ENCODE measurements at places on chromosomes 3 and 15.

DNA sequence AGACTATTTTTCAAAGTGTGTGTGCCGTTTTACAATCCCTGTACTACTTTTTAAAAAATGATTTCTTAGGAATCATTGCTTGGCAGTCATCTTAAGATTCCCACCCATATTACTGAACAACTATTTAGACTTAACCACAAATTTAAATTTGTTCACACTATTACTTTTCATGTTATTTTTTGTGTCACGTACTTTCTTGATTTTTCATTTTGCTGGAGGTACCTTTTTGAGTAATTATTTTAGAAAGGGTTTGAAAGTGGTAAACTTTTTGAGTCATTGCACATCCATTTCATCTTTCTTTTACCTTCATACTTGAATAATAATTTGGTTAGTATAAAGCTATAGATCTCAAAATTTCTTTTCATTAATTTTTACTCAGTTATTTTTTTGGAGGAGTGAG lies 16.9 kb downstream of the CMTM8 start:
- DNase-seq, result no peak

DNA sequence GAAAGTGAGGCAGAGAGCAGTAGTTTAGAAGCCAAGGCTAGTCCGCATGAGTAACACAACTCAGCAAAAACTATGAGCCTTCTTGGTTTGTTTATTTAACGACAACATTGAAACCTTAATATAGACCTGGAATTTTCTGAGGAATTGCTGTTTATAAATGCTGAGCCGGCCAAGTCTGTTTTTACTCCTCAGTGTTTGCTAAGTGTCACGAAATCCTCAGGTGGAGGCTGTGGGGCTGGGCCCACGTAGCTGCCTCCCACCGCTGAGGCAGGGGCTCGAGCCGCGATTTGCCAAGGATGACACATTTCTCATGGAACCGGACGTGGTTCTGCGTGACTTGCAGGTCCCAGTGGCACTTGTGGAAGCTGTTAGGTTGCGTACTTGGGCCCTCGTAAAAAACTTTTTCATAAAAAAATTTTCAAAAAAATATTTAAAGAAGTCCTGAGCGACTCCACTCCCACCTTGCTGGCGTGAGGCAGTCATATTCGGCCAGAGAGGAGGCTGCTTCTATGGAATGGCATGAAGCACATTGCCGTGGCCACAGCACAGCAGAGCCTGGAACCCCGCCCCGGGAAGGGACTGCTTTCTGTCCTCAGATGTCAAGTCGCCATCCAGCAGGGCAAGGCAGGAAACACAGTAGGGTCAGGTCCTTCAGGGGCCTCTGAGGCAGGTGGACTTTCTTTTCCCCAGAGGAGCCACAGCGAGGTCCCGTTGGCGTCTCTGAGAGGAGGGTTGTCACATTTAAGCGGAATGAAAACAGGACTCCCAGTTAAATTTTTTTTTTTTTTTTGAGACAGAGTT lies 64.8 kb upstream of the PCSK6 start:
- DNase-seq, result no peak

- DNase-seq, result no peak
Observed at GRCh38 chr3:193998123-193998448, 137.9 kb upstream of the HES1 start.

DNA sequence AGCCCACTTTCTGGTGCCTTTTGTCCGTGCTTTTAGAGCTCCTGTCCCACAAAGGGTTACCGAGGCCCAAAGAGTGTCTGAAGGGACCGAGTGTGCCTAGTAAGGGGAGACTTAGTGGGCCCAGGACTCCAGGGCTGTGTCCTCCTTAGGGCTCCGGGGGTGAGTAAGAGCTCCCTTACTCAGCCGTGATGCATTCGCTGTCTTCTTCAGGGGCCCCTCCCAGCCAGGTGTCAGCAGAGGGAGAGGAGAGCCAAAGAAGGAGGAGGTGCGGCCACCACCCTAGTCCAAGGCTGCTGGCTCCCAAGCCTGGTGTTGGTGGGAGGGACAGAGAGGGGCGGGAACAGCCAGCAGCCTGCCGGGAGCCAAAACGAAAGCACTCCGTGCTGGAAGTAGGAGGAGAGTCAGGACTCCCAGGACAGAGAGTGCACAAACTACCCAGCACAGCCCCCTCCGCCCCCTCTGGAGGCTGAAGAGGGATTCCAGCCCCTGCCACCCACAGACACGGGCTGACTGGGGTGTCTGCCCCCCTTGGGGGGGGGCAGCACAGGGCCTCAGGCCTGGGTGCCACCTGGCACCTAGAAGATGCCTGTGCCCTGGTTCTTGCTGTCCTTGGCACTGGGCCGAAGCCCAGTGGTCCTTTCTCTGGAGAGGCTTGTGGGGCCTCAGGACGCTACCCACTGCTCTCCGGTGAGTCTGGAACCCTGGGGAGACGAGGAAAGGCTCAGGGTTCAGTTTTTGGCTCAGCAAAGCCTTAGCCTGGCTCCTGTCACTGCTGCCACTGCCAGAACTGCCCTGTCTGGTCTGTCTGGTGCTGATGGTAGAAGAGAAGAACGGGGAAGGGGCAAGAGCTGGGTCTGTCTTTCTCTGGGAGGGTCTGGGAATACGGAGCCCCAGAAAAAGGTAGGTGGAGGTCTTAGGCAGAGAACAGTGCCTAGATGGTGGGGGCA lies at the start of gene IL17RC:
Gene IL17RC (plus strand): TSS at position 365 of the 947 bp plus-strand sequence. CDS start 218 bp downstream, at position 583.
- no peak for DNase-seq

- DNase-seq, result no peak
Observed at GRCh38 chr3:186440891-186441290, 78.9 kb upstream of the DGKG start.

DNA sequence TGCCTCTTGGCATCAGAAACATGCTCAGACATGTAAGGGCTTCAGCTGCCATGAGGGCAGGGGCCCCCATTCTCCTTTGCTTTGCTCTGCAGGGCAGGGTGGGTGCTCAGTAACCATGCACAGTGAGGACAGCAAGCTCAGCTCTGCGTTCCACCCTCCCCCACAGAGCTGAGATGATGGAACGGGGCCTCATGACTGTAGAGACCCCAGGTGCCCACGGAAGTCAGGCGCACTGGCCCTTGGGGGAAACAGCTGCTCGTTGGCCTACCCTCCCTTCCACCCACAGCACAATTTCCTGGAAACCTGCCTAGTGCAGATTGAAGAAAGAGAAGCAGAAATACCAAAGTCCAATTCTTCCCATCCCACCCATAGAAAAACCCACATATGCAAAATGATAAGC lies 10.5 kb downstream of the CTXND1 start:
- no peak for DNase-seq

GRCh38 chr3:153484842-153485241 lies 322.8 kb downstream of the RAP2B start:
- no peak for DNase-seq

- DNase-seq, result no peak
Observed at GRCh38 chr15:77393471-77393840, 26.4 kb downstream of the PEAK1 start.

DNA sequence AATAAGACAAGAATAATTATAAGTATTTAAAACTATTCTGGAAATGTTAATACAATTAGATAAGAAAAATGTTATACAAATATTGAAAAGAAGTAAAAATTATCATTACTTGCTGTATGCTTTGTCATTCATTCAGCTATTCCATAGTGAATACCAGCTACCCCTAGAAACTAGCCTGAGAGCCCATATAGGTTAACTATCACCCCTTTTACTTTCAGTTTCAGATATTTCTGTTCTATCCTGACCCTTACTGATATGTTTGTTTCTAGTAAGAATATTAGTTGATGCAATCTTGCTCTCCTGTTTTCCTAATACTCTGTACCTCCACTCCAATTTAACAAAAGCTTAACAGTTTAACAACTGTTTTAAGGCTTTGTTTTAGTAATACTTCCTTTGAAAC lies 31.6 kb downstream of the FAM227B start:
- DNase-seq, result no peak

DNA sequence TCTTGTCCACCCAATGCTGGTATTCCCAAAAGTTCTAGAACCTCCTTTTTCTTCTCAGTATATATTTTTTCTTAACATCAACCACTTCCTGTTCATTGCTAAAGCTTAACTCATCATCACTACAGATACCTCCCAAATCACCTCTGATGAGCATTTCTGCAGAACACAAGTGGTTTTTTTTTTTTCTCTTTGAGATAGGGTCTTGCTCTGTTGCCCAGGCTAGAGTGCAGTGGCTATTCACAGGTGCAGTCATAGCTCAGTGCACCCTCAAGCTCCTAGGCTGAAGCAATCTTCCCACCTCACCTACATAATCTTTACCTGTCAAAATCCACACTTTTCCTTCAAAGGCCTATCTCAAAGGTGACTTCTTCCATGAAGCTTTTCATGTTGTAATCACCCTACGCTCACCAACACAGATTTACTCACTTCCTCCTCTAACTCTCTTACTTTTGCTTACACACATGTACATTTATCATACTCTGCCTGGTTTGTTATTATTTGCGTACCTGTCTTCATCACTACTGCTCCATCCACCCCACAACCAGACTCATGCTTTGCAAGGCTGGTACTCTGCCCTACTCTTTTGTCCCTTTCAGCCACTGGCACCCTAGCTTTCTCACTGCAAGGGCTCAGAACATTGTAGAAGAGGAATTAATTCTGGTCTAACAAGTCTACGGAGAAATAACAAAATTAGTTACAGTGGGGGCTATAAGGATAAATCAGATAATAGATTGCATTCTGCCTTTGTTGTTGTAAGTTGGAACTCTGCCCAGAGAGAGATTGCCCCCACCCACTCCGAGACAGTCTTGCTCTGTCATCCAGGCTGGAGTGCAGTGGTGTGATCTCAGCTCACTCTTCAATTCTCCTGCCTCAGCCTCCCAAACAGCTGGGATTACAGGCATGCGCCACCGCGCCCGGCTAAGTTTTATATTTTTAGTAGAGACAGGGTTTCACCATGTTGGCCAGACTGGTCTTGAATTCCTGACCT lies 27.5 kb downstream of the HERC1 start:
- no peak for DNase-seq

GRCh38 chr15:100880139-100880896 lies 687 bp downstream of the ALDH1A3 start:
- peak; percentile 17 for DNase-seq

DNA sequence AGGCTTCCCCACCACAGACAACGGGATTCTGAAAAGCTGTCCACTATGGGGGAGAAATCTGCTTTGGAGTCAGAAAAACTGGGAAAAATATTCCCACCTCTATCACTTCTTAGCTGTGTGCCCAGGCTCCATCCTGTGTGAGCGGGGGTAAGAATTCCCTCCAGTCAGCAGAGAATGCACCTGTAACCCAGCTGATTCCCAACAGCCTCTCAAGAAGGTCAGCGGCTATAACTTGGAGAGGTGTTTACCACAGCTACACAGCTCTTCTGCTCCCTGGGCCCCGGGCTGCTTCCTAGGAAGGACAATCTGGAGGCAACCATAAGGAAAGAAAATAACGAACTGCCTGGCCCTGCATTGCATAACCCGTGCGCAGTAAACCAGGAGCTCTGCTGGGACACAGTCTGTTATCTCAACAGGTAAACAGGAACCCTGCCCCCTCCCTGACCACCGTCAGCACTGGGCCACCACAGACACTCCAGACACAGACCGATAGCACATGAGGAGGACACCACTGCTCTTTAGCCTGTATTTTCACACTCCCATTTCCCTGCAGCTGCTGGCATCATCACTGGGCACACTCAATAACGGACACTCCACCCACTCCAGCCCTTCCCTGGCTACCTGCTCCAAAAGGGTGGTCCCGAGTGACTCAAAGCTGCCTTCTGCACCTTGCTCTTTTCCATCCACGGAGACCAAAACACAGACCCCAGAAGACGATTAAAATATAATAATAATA lies 2.1 kb downstream of the RAB43 start:
- no peak for DNase-seq

DNA sequence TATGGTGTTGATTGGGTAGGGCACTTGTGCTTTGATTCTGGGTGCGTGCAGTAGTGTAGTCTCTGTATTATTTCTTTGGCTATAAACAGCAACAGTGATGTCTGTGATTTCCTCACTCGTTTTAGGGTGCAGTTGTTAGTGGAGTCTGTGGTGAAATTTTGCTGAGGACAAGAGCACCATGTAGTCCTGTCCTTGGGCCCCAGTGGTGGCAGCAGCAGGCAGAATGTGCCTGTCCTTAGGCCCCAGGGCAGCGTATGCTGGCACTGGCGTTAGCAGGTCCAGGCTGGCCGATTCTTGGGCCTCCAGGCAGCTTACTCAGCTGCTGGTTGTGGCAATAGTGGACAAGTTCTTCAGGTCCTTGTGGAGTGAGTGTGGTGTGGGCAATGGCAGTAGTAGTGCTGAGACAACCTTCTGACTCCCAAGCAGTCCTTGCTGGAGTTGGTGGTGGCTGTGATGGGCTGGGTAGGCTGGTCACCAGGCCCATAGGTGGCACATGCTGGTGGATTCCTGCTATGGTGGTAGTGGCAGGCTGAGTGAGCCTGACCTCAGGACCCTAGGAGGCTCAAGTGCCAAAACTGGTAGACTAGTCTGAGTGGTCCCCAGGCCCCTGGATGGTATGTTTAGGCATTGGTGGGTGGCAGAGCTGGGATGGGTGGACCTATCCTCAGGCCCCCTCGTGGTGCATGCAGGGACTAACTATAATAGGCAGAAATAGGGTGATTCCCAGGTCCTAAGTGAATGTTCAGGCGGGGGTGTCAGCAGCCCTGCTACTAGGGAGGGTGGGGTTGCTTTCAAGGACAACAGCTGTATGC lies 56.3 kb downstream of the TNFAIP8L3 start:
- no peak for DNase-seq

DNA sequence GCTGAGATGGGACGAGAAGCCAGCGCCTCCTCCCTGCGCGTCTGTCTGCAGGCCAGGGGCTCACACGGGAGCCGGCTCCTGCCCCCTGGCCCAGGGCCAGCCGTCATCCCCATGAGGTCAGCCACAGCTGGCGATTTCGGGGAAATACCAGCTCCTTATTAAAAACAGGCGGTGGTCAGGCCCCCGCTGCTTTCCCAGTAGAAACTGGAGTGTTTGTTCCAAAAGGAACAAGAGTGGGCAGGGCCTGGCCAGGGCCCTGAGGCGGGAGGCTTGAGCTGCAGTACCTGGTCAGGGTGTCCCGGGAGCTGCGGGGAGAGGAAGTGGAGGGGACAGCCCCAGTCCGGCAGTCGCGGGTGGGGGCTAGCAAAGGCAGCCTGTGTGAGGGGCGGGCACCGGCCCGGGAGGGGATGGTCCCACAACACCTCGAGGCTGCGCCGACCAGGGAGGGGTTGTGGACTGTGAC lies 17.8 kb downstream of the MYL3 start:
- no peak for DNase-seq

DNA sequence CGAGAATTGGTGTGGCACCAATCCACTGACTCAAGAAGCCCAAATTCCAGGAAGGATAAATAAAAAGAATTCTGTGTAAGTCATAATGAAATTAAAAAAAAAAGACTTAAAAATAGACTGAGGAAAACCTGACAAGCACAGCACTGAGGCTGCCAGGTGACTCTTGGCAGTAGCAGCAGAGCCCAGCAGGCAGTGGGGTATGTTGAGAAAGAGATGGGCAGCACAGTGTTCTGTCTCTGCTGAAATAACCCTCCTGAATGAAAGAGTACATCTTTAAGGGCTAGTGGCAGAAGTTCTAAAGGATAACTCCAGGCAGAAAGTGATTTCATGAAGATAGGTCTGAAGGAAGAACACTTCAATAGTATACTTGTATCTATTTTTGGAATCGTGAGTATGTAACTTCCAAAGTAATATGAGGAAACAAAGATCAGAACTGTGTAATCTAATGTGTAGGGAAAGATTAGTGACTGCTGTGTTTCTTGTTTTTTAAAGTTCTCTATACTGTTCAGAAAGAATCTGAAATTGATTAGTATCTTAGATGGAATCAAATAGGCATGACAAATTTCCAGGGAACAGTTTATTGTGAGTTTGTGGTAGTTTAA lies 75.9 kb downstream of the RAB7A start:
- DNase-seq, result no peak

- DNase-seq, result no peak
Observed at GRCh38 chr15:80779658-80780415, 667 bp downstream of the CEMIP start.

- no peak for DNase-seq
Observed at GRCh38 chr3:58173669-58174398, 36.9 kb downstream of the DNASE1L3 start.

Measured in germinal center (tissue), 1 donor.